ENCODE measurements at places on chromosomes 1 and 21.
A peak's percentile ranks its signal among the peaks of the same experiment; 100 is the strongest.

- DNase-seq = peak; percentile 21
Observed at GRCh38 chr1:216183454-216183853, 239.8 kb downstream of the USH2A start.

- no peak for DNase-seq
Observed at GRCh38 chr1:44723496-44724295, 7.3 kb downstream of the RNU5D-1 start.

GRCh38 chr1:180150982-180151381, 3.7 kb upstream of the QSOX1 start:
- no peak for DNase-seq

GRCh38 chr1:26556111-26556510, 26.6 kb downstream of the RPS6KA1 start:
- no peak for DNase-seq

DNA sequence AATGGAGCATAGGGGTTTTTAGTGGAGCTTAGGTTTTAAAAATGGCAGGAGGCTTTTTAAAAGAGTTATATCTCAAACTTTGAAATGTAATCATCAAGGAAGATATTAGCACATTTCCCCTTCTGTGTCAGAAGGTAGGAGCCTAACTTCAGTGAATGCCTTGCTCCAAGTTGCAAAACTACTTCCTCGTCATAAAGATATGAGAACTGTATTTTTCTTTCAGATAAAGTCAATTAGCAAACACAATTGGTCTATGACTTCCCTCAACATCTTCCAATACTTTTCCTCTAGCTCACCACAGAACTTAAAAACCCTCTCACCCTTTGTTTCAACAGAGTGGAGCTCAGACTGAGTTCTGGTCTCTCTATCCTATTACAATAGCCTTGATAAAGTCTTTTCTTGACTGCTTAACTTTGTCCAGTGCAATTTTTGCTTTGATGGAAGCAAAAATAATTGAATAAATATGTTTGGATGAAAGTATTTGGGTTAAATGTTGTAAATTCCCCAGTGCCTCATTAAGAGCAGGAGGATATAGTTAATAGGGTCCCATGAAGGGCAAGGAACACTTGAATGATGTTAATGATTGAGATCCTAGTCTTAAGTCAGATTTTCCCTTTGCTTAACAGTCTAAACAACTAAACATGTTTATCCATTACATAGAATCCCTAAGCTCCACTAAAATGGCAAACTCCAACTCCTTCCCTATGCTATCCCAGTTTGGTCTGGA, 58.9 kb downstream of the TNFSF18 start:
- no peak for DNase-seq

DNA sequence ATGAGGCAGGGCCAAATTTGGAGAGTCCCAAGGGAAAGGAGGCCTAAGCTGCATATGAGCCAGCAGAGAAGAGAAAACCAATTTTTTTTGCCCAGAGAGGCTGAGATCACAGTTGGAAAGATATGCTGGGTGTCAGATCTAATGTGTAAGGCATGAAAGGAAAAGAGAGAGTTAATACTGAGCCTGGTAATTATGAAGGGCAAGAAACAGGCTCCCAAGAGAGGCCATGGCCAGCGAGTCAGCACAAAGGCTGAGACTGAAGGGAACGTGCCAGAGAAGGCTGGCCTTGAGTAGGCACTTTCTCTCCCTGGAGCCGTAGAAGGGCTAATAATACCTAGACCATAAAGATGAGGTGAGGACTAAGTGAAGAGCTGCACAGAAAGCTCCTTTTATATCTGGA, 31.8 kb upstream of the BEND5 start:
- DNase-seq = no peak

DNA sequence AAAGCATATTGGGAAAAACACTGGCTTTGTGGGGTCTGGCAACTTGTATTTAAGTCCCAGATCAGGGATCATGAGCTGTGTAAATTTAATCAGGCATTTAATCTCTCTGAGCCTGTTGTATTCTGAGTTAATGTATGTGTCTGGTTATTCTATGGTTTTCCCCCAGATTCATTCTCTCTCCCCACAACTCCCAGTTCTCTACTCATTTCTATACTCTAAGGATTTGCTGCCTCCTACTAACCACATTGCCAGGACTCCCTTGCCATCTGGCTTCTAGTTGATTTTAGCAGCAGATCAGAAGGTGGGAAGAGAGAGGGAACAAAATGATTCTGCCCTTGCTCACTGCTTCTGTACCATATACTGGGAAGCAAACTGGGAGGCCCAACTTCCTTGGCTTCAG, 31.4 kb upstream of the S1PR1 start:
- DNase-seq = no peak

DNA sequence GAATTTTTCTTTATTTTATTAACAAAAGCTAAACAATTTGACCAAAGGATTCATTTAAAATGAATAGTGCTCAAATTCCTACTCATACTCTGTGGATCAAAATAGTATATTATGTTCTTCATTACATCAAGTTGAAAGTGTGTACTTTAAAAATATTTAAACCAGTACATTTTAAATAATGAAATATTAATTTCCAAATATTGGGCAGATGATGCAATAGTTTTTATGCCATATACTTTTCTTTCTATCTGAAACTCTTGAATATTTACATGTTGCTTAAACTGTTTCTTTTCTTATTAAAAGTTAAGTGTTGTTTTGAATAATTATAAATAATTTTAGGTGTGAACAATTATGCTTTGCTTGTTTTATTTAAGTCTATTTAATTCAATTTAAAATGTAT, 144.7 kb upstream of the TMPRSS15 start:
- DNase-seq = no peak

DNA sequence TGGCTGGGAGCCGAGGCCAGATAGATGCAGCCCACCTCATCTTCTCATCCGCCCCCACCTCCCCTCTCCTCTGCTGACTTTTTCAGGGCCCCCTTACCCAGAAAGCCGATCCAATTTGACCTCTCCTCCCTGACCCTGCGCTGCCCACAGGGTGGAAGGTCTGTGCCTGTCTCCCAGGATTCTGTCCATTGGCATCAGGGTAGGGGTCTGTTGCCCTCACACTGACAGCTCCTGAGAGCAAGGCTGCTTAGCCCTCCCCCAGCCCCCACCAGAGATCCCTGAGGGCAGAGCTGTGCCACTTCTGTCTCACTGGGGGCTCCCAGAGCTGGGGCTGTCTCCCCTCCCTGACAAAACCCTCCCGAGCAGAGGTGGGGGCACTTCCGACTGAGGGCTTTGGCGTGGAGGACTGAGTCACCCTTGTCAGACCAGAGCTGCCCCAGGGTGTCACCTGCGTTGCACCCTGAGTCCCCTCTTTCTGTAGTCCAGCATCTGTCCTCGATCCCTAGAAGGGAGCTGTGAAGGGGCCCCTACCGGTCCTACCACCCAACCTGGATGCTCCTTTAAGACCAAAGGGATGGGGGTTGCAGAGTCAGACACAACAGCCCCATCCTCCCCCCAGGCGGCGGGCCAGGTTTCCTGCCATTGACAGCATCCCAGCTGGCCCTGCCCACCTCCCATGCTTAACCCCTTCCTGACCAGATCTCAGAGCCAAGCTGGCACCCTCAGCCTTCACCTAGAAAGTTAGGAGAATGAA, 2.4 kb upstream of the FAM110D start:
- DNase-seq = no peak

GRCh38 chr1:244460197-244460596, 876 bp upstream of the CATSPERE start:
- DNase-seq = no peak

GRCh38 chr21:38291874-38292273, 35.1 kb downstream of the KCNJ15 start:
- no peak for DNase-seq

GRCh38 chr1:2956576-2956975, 64.7 kb upstream of the ACTRT2 start:
- DNase-seq = no peak

GRCh38 chr1:237187842-237188241, 145.9 kb downstream of the RYR2 start:
- no peak for DNase-seq

- DNase-seq = no peak
Observed at GRCh38 chr1:204429746-204430145, 18.1 kb upstream of the PPP1R15B start.

GRCh38 chr1:116167625-116168276, 56.6 kb downstream of the MAB21L3 start:
- DNase-seq = no peak

GRCh38 chr1:51663105-51663504, 46.2 kb downstream of the OSBPL9 start:
- no peak for DNase-seq

DNA sequence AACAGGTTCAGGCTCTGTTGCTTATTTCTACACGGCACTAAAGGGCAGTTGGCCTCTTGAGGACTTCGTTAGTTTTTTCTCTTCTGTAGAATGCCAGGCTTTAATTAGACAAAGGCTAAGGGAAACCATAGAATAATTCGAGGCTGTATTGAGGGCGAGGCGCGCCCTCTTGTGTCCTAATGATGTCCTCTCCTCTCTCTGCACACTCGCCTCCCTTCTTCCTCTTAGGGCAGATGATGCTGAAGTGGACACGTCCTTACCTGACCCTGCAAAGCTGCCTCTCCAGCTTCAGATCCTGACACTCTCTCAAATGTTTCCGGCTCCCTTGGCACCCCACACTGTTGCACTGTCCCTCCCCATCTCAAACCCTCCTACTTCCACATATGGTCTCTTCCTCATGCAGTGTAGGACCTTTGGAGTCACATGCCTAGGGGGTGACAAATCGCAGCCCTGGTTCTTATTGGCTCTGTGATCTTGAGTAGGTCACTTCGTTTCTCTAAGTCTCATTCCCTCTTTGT, 1.9 kb upstream of the ZSCAN20 start:
- peak; percentile 75 for DNase-seq

DNA sequence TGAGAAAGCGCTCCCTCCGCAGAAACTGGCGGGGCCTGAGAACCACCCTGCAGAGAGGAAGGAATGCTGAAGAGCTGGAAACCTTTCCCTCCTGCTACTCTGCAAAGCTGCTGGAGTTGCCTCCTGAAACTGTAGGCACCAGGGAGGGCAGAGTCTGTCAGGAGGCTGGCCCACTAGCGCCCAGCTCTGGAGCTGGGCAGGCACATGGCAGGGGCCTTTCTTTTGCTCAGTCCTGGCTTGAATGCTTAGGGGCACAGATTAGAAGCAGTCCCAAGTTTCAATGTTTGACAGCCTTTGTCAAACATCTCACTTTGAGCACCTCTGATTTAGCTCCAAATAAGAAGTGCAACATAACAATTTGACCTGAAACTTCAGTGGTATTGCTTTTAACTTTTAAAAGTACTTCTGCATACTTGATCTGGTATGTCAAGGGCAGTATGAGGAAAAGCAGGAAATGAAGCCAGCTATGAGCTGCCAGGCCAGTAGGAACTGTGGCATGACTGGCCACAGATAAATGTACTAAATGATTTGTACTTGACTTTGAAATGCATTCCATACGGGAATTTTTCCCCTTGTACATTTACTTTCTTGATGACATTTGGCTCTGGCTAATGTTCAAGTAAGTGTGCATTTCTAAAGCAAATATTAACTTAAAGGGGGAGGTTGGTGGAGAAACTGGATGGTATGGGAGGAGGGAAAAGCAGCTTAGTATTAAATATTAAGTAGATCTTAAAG, 7.2 kb downstream of the C1orf116 start:
- no peak for DNase-seq

GRCh38 chr1:112169517-112169916, 180.0 kb upstream of the KCND3 start:
- DNase-seq = no peak

GRCh38 chr1:161185732-161186311, 8.5 kb upstream of the B4GALT3 start:
- no peak for DNase-seq

- no peak for DNase-seq
Observed at GRCh38 chr1:84758968-84759491, 68.8 kb upstream of the SSX2IP start.

DNA sequence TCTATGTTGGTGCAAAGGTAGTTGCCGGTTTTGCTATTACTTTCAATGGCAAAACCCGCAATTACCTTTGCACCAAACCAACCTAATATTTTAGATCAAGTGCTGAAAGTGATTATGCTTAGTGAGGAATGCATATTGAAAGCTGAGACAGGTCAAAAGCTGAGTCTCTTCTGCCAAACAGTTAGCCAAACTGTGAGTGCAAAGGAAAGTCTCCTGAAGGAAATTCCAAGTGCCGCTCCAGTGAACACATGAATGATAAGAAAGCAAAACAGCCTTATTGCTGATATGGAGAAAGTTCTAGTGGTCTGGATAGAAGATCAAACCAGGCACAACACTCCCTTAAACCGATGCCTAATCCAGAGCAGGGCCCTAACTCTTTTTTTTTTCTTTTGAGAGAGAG, 83.1 kb upstream of the ERRFI1 start:
- DNase-seq = no peak

GRCh38 chr1:204465546-204466415, 28.8 kb downstream of the PIK3C2B start:
- DNase-seq = no peak

GRCh38 chr1:206508130-206508889, 979 bp downstream of the RASSF5 start:
- DNase-seq = no peak

GRCh38 chr1:109786531-109787021, 22.9 kb upstream of the EPS8L3 start:
- no peak for DNase-seq

- DNase-seq = no peak
Observed at GRCh38 chr1:160277987-160278386, 6.9 kb downstream of the PEX19 start.

GRCh38 chr1:8116894-8117264, 90.8 kb upstream of the ERRFI1 start:
- DNase-seq = no peak

- no peak for DNase-seq
Observed at GRCh38 chr1:221706876-221707582, 34.9 kb downstream of the DUSP10 start.

DNA sequence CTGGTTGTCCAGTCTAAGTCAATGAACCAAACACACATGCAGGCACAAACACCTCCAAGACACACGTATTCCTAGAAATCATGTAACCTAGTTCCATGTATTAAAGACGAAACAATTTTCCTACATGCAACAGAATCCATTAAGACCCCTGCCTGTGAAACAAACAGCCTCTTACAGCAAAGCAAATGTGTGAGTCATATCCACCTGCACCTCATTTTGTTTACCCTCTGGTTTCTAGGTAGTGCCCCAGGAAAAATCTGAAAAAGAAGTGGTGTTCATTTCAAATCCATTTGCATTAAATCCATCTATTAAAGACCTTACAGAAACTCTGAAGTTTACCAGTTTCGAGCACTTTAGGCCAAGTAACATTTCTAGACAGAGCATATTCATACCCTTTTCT, 74.1 kb downstream of the VCAM1 start:
- DNase-seq = no peak

DNA sequence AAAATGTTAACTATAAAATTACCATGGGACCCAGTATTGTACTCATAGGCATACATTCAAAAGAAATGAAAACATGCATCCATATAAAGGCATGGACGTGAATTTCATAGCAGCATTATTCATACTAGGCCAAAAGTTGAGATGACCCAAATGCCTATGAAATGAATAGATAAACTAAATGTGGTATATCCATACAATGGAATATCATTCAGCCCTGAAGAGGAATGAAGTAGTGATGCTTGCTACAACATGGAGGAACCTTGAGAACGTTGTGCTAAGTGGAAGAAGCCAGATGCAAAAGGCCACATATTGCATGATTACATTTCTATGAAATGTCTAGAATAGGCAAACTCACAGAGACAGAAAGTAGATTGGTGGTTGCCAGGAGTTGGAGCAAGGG, 127.1 kb upstream of the IPO9 start:
- DNase-seq = no peak

Measured in NCI-H1417 treated with DMSO at 0.1 percent for 48 hours (cell line).